Upper lobe of left lung (tissue), 6 donors: ENCODE measurements at places on chromosomes 6 and 20. TPM values are rescaled to one million over a fixed set of nuclear protein-coding genes. Genes with fewer than 3 reads are reported as not detected.

DNA sequence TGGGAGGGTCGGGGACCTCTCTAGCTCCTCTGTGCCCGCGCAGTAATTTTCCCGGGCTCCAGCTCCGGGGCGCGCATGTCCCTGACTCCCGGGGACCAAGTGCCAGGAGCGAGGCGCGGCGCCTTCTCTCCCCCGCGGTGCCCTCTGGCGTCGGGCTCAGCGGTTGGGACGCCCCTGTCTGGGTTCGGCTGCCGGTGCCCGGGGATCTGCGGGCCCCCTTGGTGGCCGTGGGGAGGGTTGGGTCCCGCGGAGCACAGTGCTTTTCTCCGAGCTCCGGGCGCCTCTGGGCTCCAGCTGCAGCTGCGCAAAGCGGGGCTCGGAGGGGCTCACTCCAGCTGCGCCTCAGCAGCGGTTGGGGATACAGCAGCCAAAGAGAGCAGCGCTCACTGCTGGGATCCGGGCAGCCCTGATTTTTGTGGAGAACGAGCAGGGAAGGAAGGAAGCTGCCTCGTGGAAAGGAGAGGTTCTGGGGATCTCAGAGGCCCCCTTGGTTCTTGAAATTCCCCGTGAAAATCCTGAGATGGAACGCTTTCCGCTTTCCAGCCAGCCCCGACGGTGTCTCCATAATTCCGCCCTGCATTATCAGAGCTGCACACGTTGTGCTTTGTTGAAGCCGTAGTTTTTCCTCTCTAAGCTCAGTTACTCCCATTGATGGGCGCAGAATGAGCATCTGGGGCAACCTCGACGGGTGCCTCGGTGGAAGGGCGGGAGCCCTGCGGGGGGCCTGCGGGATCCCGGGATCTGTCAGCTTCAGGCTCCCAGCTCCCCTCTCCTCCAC lies 861 bp downstream of the PPP1R14C start:
- DNase-seq, result peak; percentile 36

CARMIL1 gene
- 55.5 TPM for total RNA-seq

- no peak for DNase-seq
Observed at GRCh38 chr6:163062790-163063189, 335.0 kb downstream of the PACRG start.

DNA sequence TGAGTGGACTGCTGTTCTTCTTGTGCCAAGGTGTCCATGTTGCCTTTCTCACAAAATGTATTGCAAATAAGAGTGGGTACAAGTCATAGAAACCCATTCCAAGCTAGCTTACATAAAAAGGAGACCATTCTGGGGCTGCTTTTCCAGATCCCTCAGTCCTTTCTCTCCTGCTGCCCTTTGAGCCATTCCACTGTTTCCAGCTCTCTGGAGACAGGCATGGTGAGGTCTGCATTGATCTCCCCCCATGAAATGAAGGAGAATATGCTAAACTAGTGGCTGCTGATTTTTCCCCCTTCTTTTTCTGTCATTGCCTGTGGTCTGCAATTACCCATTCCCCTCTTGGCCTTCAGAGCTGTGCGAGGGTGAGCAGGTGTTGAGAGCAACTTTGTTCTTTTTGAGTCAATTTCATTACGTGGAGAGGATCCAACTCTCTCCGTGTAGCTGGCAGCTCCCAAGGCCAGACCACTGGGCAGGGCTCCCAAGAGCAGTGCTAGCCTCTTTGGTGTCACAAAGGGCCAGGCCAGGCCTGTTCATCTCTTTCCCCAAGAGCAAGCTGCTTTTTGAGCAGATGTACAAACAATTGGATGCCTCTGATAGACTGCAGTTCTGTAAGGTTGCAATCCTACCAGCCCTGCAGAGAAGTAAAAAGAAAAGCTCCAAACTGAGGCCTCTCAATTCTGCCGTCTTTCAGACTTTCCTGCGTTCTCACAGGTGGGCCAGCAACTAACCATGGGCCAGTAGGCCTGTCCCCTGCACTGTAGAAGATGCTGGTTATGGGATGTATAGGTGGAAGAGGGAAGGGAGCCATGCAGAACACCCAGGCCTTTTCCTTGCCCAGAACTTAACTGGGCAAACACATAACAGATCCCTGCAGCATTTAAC lies 96.1 kb upstream of the ARMC2 start:
- DNase-seq, result no peak

- DNase-seq, result no peak
Observed at GRCh38 chr6:22236626-22237414, 60.0 kb downstream of the PRL start.

DNA sequence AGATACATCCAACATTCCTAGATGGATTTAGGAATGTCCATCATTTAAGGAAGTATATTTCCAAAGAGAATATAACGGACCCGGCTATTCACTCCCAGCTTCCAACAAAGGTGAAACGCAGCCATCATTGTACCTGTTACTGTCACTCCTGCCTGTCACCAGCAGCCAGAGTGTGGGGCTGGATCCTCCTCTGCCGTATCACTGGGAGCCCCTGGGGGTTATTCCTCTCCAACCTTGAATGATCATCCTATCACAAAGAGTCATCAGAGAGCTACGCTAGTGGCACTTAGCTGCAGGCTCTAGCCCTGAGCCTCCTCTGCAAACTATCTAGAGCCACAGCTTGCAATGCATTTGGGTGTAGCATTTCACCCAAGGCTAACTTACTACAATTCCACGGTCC lies 73.6 kb upstream of the NHSL1 start:
- no peak for DNase-seq

- DNase-seq, result no peak
Observed at GRCh38 chr20:33309631-33310030, 26.6 kb downstream of the BPIFB1 start.
